Left forelimb (tissue), 1 donor: ENCODE measurements at places on chromosomes 13 and 19.

- DNase-seq = no peak
Measured at GRCh38 chr13:109371066-109371465, 415.3 kb downstream of the IRS2 start.

DNA sequence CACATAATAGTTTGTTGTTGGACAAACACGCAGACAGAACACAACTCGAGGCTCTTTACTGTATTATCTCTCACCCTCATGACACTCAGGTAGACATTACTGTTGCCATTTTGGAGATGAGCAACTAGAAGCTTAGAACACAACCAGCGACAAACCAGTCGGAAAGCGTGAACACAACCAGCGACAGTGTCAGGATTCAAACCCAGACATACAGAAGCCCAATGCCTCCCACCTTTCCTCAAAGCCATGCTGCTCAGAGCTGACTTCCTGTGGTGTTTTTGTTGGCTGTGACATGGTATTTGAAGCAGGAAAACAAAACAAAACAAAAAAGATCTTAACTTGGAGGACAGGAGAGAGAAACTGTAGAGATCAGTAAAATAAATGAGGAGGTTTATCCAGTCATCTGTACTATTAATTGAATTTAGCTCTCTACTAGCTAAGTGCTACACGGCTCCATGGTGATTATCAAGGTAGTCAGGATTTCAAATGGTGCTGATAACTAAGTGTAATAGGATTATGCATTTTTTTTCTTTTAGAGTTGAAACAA, 92.1 kb downstream of the STARD13 start:
- no peak for DNase-seq

GRCh38 chr19:46303322-46303690, 6.5 kb downstream of the HIF3A start:
- no peak for DNase-seq

DNA sequence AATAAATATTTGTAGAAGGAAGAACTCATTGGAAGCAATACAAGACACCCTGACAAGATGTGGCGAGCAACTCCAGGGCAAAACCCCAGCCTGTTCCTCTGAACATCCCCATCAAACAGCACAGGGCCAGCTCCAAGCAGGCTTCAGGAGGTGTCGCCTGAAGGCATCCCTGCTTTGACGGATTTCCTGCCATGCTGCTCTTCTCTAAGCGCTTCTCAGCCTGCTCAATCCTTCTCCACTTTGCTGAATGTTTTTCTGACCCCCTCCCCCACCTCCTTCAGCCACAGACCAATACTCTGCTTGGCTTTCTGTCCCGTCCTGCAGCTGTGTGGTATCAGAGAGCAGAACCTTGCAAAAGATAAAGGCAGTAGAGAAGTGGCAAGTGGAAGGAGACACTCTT, 28.4 kb downstream of the C19orf81 start:
- no peak for DNase-seq

DNA sequence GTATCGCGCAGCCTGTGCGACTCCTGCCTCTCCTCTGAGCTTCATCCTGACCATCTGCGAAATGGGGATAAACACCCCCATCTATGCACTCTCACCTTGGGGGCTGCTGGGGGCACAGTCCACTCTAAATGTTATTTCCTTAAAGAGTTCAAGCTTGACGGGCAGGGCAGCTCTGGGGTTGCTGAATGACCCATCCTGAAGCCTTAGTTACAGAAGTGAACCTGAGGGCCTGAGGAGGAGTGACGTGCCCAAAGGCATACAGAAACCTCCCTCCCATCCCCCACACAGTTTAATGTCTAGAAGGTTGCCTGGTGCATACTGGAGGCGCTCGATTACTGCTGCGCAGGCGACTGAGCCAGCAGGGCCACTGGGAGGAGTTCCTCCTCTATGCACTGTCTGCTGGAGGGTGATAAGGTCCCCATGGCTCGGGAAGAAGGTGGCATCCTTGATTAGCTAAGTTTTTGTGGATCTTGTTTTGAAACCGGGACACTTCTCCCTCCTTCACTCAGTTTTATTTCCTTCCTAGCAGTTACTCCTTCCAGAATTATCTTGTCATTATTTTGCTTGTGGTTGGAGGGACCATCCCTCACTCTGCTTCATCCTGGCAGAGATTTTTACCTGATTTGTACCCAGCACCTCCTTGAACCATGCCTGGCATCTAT, 572 bp upstream of the FKBP8 start:
- no peak for DNase-seq

GRCh38 chr13:23637829-23638228, 67.6 kb downstream of the TNFRSF19 start:
- DNase-seq = no peak

GRCh38 chr19:13461536-13461935, 44.7 kb downstream of the CACNA1A start:
- DNase-seq = no peak

- DNase-seq = no peak
Measured at GRCh38 chr19:30374865-30375552, 2.8 kb downstream of the ZNF536 start.

- DNase-seq = no peak
Measured at GRCh38 chr19:32671883-32672593, 2.9 kb downstream of the ANKRD27 start.

- no peak for DNase-seq
Measured at GRCh38 chr19:44666852-44667556, 4.3 kb upstream of the CEACAM19 start.

DNA sequence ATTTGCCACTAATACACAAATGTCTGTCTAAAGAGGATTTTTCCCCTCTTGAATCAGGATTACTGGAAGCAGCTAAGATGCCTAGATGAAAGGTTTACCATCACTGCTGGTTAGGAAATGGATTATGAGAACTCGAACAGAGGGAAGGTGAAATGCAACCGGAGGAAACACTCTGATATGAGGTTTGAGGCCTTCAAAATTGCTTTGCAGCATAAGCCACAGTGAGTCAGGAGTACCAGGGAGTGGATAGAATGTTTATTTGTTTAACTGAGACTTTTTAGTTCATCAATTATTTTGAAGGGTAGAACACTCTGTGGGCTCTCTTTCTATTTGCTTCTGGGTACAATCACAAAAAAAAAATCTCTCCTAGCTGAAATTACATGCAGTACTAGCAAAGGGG, 18.1 kb downstream of the CDADC1 start:
- DNase-seq = no peak

- DNase-seq = no peak
Measured at GRCh38 chr19:6458695-6459261, 814 bp downstream of the SLC25A23 start.

DNA sequence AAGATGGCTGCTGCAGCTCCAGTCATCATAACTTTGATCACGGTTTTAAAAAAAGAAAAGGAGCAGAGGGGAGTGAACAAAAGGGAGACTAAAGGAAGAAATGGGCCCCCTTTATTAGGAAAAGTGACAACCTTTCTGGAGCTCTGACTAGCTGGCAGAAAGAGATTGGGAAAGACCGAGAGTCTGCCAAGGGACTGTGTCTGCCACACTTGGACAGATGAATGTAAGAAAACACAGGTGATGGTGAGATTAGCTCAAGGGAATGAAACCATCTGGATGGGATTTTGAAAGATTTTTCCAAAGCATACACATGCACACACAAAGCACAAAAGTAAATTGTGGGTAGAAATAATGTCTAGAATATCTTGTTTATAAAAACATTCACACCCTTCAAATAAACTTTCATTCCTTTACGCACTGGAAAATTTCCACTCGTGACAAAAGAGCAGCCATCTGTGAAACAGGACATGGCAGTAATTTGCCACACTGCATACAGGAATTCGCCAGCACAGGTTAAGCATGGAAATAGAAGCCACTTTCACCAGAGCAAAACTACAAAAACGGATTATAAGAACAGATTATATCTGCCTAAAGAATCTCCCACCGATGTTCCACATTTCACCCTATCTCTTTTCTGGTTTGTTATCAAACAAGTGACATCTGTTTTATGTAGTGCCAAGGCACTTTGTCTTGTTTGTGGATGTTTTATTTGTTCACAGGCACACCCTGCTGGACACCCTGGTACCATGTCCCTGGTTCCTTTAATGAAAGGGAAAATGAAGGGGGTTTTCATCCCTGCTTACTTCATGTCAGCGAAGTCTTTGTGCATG, 819.5 kb downstream of the DIAPH3 start:
- no peak for DNase-seq

DNA sequence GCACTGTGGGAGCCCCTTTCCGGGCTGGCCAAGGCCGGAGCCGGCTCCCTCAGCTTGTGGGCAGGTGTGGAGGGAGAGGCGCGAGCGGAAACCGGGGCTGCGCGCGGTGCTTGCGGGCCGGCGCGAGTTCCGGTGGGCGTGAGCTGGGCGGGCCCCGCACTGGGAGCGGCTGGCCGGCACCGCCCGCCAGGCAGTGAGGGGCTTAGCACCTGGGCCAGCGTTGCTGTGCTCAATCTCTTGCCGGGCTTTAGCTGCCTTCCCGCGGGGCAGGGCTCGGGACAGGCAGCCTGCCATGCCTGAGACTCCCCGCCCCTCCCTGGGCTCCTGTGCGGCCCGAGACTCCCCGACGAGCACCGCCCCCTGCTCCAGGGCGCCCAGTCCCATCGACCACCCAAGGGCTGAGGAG, 405.2 kb upstream of the PRR20A start:
- no peak for DNase-seq

GRCh38 chr13:21584973-21585592, 18.9 kb downstream of the MICU2 start:
- DNase-seq = no peak

- no peak for DNase-seq
Measured at GRCh38 chr13:84358601-84359000, 476.3 kb upstream of the SLITRK1 start.

- DNase-seq = no peak
Measured at GRCh38 chr19:15195371-15196334, 5.1 kb downstream of the NOTCH3 start.

DNA sequence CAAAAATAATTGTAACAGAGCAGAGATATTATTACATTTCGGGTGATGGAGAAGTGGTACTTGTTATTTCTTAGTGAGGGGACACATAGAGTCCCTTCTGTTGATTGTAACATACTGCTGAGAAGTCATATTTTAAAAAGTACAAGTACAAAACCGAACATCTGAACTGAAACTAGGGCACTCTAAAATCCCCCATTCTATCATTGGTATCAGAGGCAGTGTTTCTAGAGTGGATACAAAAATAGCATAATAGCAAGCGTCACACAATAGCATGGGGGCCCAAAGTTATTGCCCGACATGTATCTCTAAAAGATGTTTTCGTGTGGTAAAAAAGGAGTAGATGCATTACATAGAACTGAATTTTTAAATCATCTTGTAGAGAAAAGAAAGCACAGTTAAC, 502.1 kb upstream of the SLC10A2 start:
- no peak for DNase-seq

DNA sequence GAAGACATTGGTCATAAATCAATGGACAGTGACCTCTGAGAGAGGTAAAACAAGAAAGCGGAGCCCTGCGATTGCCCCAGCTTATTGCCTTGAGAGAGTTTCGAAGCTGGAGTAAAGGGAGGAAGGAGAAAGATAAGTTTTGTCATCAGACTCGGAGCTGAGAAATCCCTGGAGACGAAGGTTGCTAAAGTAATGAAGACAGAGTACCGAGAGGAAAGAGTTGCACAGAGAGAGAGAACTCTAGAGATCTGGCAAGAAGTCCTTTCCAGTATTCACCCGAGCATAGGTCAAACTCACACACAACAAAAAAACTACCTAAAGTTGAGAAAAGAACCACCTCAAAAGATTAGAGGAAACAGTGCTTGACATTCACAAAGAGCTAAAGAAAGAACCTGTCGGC, 472.0 kb downstream of the DACH1 start:
- no peak for DNase-seq

DNA sequence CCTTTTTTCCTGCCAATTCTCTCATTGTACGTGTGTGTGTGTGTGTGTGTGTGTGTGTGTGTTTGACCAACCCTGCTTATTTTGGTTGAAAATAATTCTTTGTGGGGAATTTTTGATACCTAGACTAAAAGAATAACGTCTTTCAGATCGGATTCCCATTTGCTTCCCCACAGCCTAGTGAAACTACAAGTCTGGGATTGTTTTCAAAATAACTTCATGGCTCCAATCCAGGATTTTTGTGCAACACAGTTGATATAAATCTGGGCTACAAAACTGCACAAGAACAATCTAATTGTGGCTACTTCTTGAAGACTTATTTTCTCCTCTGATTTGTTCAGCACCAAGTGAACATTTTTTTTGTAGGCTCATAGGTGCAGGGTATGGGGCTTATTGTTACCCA, 332.8 kb upstream of the MIR17HG start:
- no peak for DNase-seq

GRCh38 chr13:74978591-74978990, 503.4 kb downstream of the TBC1D4 start:
- no peak for DNase-seq

DNA sequence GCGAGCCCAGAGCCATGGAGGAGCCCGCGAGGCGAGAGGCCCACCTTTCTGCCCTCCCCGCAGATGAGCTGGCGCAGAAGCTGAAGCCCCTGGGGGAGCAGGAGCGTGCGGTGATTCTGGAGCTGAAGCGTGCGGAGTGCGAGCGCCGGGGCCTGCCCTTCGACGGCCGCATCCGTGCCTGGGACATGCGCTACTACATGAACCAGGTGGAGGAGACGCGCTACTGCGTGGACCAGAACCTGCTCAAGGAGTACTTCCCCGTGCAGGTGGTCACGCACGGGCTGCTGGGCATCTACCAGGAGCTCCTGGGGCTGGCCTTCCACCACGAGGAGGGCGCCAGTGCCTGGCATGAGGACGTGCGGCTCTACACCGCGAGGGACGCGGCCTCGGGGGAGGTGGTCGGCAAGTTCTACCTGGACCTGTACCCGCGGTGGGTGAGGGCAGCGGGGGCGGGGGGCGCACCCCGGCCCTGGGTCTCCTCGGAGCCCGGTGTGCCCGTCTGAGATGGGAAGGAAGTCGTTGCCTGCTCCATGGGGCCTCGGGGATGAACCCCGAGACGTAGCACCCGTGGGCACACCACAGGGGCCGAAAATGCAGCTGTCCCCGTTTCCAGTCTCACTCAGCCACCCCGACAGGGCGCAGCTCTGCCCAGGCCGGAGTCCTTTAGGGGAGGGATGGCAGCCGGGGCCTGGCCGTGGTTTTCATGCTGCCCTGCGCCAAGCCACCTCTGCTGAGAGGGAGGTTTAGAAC, 12.1 kb upstream of the ZNF554 start:
- DNase-seq = no peak

DNA sequence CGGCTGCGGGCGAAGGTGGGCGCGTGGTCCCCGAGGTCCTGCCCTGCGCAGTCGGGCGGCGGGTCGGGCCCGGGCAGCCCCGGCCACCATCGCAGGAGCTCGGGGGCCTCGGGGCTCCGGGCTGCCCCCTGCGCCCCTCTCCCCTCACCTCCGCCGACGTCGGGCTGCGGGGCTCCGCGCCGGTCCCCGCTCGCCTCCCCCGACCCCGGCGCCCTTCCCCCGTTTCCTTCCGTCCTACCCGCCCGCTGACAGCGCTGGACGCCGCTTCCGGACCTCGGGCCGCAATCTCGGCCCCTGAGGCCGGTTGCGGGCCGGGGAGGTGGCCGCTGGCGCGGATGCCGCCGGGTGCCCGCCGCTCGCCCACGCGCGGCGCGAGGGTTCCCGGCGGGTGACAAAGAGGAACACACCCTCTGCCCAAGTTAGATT, 720 bp downstream of the FARP1 start:
- peak; percentile 72 for DNase-seq

GRCh38 chr19:49468746-49469447, 5.1 kb upstream of the FLT3LG start:
- peak; percentile 75 for DNase-seq

- DNase-seq = no peak
Measured at GRCh38 chr13:100158569-100158968, 69.7 kb downstream of the PCCA start.

GRCh38 chr13:105441051-105441750, 1094.3 kb downstream of the EFNB2 start:
- DNase-seq = no peak
